Type B pancreatic cell (in vitro differentiated cells): ENCODE measurements at places on chromosomes 3 and 15.

GRCh38 chr15:101641894-101642293 lies 10.3 kb downstream of the TM2D3 start:
- DNase-seq: no peak

DNA sequence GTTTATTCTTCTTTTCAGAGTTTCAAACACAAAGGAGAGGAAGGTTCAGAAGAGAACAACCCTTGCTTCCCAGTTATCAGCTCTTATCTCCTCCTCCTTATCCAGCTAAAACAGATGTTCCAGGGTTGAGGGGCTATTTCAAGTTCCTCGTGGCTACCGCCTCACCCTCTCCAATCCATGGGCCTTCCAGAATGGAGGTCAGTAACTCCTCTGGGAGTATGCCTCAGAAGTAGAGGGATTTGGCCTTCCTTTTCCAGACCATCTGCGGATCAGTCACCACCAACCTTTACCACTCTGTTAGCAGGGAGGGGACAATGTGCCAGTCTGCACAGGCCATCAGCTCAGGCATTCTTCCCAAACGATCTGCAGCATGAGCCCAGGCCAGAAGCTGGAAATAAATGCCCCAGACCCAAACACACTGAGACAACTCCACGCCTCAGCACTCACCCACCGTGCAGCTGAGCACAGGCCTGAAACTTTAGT lies 14.8 kb downstream of the HTR3C start:
- no peak for DNase-seq

- DNase-seq: no peak
Observed at GRCh38 chr3:58544541-58544940, 7.6 kb upstream of the ACOX2 start.

DNA sequence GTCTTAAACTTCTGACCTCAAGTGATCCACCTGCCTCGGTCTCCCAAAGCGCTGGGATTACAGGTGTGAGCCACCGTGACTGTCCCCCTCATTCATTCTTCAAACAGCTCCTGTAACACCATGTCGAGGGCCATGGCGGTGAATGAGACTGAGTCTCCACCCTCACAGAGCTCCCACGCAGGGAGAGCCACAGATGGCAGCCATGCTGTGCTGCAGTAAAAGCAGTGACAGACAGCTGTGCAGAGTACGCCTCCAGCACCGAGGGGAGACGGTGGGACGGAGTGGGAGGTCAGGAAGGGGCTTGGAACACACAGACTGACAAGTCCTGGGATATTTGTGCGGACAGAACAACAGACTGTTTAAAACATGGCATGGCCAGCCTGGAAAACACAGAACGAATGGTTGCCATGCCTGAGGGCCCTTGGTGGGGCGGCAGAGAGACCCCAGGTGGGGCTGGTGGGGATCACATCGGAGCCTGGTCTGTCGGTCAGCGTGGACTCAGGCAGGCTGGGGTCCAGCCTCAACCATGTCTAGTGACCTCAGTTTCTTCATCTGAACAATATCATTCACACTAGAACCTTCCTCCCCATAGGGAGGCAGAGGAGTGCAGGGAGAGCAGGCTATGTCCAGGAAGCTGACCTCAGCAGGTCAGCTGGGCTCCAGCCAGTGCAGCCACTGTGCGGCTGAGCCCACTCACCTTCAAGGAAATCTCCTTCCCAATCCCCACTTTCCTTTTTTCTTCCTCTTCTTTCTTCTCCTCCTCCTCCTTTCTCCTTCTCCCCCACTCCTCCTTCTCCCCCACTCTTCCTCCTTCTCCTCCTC lies 20.6 kb upstream of the LCTL start:
- no peak for DNase-seq

DNA sequence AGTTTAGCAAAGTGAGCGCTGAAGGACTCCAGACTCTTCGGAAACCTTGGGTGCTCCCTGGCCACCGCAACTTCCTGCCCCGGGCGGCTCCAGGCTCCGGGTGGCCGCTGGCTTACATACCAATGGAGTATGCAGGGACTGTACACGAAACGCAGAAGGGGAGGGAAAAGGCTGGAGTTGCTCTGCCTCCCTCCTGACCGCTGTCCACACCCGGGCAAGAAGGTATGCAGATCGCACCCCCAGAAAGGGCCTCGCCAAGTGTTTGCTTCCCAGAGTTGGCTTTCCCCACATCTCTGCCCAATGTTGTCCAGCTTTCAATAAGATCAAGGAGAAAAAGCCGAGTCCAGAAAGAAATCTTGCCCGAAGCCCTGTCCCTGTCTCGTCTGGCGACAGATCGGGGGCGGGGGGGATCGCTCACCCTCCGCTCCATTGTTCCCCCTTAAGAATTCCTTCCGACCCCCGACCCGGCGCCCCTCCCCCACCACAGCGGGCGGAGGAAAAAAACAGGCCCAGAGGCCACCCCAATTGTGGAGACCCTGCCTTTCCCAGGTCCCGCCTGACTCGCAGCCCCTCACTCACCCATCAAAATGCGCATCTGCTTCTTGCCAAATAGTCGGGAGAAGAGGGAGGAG lies 533 bp downstream of the ARF4 start:
- peak; percentile 76 for DNase-seq

GRCh38 chr3:194369522-194370279 lies at the start of gene LRRC15:
Gene LRRC15, minus strand, starts transcription at chr3:194369743. Its CDS starts 8,700 bp downstream, at chr3:194361043.
- DNase-seq: no peak

- DNase-seq: no peak
Observed at GRCh38 chr3:190024912-190025311, 95.8 kb downstream of the P3H2 start.

DNA sequence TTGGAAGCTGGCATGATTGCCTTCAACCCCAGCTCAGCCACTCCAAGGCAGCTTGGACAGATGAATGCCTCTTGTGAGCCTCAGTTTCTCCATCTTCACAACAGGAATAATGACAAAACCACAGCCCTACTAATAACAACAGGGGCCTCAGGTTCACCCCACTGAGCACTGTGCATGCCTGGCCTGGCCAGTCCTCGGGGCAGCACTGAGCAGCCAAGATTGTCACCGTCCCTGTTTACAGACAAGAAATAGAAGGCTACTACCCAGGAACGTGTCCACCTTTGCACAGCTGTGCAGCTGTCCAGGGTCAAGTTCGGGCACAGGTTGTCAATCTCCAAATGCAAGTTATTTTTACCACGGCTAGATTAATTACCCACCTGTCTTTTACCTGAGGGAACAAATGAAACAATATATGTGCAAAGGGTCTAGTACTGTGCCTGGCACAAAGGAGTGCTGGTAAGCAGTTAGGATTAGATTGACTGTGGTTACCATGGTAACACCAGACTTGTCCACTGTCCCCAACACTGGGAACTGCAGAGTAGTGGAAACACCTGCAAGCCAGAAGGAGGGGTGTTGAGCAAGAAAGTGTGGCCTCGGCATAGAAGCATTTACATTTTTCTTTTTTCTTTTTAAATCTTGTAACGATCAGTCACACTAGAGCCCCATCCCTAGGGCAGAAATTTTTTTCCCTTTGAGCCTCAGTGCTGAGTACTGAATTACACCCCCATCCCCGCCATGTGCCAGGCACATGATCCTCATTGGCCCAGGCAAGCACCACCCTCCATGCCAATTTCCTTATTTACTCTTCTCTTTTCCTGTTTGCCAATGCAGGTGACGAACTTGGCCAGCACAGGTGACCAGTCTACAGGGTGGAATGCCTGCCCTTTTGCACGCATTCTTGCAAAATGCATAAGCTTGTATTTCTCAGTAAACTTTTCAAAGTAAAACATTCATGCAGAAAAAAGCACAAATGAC lies 66.3 kb upstream of the SLC6A6 start:
- no peak for DNase-seq

DNA sequence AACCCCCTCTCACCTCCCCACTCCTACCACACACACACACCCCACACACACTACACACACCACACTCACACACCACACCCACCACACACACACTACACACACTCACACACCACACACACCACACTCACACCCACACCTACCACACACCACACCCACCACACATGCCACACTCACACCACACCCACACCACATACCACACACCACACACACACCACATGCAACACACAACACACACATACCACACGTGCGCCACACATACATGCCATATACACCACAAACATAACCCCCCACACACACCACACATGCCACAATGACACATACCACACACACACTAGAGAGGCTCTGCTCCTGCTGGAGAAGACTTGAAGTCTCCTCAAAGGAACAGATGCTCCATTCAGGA lies 5.9 kb upstream of the ITPKA start:
- no peak for DNase-seq

DNA sequence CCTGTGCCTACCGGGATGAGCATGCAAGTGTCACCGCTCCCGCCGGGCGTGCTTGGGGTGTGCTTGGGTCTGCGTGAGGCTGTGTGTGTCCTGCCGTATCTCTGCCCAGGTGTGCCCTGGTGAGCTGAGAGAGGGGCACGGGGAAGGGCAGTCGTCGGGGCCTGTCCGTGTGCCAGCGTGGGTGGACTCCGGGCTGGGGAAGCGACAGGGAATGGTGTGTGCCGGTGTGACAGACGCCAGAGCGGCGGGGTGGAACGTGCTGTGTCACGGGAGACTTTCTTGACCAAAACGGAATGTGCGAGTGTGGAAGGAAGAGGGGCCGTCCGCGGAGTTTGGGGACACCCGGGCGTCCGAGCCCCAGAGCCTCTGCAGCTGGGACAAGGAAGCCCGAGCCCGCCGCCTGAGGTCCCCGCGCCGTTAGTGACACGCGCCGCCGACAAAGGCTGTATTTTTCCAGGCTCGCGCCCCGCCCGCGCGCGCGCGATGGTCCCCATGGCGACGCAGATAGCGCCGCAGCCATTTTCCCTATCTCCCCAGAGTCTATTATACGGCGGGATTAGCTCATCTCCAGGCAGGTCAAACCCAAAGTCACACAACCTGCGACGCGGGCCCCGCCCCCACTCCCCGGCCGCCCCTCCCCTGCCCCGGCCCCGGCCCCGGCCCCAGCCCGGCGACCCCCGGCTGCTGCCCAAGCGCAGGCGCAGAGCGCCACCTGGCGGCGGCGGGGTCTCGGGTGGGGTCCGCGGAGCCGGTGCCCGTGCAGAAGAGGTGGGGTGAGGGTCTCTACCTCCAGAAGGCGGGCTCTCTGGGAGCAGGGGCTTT lies 4.5 kb upstream of the GATA2 start:
- peak; percentile 90 for DNase-seq

DNA sequence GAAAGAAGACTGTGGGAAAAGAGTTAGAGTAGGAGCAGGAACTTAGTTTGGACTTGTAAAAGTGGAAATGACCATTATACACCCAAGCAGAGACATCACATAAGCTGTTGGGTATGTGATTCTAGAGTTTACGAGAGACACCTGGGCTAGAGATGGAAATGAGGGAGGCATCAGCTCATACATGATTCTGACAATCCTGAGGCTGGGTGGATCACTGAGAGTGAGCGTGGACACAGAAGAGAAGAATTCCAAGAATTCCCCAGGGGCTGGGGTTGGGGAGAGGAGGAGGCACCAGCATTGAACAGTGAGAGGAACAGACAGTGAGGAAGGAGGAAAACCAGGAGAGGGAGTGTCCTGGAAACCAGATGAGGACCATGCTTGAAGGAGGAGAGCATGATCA lies 113.5 kb downstream of the KCNAB1 start:
- DNase-seq: no peak

- no peak for DNase-seq
Observed at GRCh38 chr15:44794072-44794471, 57.7 kb downstream of the TRIM69 start.

- no peak for DNase-seq
Observed at GRCh38 chr3:108525256-108525655, 14.9 kb upstream of the MYH15 start.

DNA sequence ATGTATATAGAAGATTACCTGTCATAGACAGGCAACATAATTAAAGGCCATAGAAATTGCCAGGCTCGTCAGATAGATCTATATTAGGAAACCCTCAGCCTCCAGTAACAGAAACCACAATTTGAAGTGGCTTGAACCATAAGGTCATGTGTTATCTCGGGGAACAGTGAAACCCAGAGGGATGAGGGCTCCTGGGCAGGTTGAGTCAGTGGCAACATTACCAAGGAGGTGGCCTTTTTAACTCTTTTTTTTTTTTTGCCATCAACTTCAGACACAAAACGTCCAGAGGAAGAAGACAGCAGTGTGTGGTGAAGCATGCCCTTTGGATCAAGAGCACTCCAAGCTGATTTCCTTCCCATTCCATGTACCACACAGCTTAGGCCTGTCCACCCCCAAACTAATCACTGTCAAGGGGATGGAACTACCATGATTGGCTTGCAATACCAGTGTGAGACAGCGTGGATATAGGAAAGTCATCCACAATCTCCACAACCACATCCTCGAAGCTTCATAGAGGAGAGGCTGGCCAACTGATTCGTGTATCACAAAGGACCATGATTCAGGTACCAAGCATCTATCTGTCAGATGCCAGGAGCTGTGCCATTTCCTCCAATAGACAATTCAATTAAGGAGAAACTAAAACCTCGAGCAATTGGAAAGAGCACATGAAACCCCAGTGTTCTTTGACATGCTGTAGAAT lies 999 bp upstream of the KIF7 start:
- DNase-seq: no peak

DNA sequence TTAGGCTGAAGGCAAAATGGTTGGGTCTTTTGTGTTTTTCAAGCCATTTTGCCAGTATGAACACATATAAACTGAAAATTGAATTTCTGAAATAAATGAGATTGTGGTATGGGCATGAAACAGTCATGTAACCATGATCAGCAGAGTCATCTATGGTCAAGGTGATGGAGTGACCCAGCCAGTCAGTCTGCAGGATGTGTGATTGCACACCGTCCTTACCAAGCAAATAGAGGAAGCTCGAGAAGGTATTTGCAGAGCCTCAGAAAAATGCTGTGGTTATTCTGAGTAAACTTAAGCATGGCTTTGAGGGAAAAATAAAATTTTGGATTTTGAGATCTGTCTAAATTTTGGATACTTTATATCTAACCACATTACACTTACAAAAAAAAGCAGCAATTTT lies 95.9 kb upstream of the RNF7 start:
- DNase-seq: no peak

- no peak for DNase-seq
Observed at GRCh38 chr3:156787926-156788663, 38.1 kb upstream of the LEKR1 start.

- peak; percentile 79 for DNase-seq
Observed at GRCh38 chr15:58748852-58749531, 515 bp downstream of the ADAM10 start.
